ENCODE measurements at places on chromosomes 13 and 19.

- no peak for DNase-seq
Observed at GRCh38 chr19:7662657-7663056, 6.2 kb upstream of the RETN start.

- DNase-seq: no peak
Observed at GRCh38 chr19:55251341-55252081, 7.3 kb downstream of the PPP6R1 start.

DNA sequence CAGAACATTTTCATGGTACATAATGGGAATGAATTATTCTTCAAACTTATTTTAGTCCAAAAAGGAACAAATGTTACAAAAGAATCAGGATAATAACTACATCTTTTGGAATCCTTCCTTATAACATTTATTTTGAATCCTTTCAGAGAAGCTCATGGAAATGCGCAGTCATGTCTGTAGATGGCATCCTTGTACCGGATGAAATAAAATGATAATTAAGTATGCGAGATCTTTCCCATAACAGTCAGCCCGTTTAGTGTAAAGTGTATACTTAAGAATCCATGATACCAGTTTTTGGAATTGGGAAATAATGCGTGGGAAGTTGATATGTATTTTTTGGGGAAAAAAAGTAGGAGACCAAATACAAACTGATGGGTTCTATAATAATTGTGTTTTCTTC is 418.8 kb downstream of the GPC5 start:
- DNase-seq: no peak

- no peak for DNase-seq
Observed at GRCh38 chr13:75687150-75687763, 51.1 kb downstream of the LMO7 start.

- DNase-seq: no peak
Observed at GRCh38 chr13:106052200-106052767, 483.2 kb downstream of the EFNB2 start.

DNA sequence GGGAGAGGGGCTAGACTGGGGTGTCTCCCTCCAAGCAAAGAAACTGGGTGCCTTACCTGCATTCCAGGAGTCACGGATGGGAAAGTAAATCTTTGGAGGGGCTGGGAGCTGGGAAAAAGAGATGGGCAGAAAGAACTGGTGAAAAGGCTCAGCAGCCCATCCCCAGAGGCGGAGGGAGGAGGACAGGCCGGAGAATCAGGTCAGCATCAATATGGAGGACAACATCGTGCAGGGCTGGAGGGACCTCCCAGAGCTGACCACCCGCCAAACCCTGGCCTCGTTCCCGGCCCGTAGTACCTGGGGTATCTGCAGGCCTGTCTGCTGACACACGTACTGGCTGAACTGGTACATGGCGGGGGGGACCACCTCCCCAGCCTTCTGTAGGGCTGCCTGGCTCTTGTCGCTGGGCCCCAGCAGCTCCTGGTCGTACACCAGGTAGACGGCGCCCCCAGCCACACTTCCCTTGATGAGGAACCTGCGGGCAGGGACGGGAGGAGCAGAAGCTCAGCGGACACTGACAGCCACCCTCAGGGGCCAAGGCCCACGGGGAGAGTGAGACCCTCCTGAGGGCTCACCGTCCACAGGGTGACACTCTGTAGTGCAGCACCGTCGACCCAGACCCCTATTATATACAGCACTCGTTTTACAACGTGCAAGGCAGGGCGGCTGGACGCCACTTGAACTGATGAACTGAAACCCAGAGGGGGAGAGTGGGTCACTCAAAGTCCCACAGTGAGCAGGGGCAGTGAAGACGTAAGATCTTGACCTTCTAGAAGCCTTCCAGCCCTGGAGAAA is 830 bp downstream of the MICOS13 start:
- DNase-seq: no peak

- peak; percentile 32 for DNase-seq
Observed at GRCh38 chr19:9323557-9323918, 441 bp upstream of the ZNF559 start.

GRCh38 chr19:7349231-7349591 is 474 bp downstream of the ARHGEF18 start:
- DNase-seq: no peak

DNA sequence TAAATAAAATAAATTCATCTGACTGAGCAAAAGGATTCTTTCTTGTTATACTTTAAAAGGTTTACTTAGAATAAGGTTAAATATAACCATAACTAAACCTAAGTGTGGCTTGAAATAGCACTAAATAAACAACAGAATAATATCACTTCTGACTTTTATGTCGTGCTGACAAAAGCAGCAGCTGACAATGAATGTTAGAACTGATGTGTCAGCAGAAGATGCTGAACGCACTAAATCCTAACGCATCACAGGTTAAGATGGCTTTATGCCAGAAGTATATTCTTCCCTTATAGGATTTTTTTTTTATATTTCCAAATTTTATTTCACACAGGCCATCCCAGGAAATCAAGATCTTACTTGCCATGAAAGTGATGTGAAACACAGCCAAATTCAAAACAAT is 558.3 kb upstream of the NBEA start:
- DNase-seq: no peak

DNA sequence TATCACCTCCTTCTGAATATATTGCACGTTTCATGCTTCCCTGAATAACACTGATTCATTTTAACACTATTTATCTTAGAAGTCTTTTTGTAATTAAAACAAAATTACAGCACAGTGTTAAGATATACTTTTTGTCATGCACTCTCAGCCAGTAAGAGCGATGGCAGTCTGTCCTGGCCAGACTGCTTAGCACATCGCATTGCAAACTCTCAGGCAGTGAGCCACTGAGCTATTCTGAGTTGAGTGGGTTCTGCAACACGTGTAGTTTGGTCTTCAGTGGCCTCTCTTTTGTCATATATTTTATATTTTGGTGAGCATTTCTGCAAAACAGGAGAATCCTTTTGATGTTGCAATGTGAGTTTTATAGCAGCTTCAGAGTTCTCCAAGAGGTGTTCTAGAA is 332.1 kb downstream of the HS6ST3 start:
- no peak for DNase-seq

- DNase-seq: no peak
Observed at GRCh38 chr13:105410602-105411001, 1124.9 kb downstream of the EFNB2 start.

GRCh38 chr19:6038634-6039405 is 60.9 kb upstream of the RANBP3 start:
- DNase-seq: no peak

- DNase-seq: no peak
Observed at GRCh38 chr13:38759390-38759789, 72.5 kb downstream of the FREM2 start.

DNA sequence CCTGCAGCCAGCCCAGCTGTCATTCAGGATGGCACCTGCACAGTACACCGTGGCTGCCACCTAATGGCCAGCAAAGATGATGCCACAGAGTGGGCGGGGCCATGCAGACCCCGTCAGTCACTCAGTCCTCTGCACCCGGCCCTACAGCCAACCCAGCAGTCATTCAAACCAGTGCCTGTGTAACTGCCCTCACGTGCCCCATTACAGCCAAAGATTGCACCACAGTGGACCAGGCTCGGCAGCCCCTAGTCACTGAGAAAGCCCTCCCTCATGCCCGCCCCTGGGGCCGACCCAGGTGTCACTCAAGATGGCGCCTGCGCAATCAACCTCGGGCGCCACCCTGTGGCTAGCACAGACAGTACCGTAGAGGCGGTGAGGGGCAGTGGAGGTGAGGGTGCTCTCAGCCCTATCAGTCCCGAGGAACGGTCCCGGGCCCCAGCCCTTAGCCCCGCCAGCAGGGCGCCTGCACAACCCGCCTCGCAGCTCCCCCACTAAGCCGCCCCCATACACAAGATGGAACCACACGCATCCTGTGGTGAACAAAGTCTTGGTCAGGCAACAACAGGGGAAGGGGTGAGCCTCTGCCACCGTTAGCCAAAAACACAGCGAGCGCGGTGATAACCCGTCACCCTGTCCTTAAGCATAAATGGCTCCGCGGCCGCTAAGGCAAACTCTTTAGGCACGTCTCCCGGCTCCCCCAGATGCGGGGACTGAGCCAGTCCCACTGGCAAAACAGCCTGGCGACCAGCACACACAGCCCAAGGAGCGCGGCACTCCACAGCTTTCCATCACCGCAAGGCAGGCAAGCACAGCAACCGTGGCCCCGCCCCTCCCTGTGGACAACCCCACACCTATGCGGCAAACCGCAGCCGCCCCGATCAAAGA is 2.3 kb downstream of the PEG3 start:
- no peak for DNase-seq

- DNase-seq: no peak
Observed at GRCh38 chr13:91203430-91203829, 144.1 kb upstream of the MIR17HG start.

GRCh38 chr13:39988351-39988750 is 332.9 kb downstream of the COG6 start:
- no peak for DNase-seq

GRCh38 chr19:47760632-47760999 is 15.3 kb downstream of the NOP53 start:
- no peak for DNase-seq

DNA sequence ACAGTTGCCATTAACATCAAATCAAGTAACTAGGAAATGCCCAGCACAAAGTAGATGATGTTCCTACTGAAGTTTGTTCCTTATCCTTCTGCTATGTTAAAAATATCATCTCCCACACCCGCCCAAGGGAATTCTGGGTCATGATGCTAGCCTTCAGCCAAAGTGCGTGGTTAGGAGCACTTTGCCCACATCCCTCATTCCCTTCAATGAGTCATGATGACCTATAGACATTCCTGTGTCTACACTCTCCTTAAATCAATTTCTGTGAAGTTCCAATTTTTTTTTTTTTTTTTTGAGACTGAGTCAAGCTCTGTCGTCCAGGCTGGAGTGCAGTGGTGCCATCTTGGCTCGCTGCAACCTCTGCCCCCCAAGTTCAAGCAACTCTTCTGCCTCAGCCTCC is 17.0 kb downstream of the RXFP2 start:
- DNase-seq: no peak

- no peak for DNase-seq
Observed at GRCh38 chr13:32911506-32911905, 104.7 kb upstream of the KL start.

GRCh38 chr13:43478211-43478610 is 308.6 kb downstream of the ENOX1 start:
- no peak for DNase-seq

- no peak for DNase-seq
Observed at GRCh38 chr19:53621885-53622740, 9.7 kb upstream of the DPRX start.

- DNase-seq: no peak
Observed at GRCh38 chr19:48964205-48965039, 687 bp upstream of the FTL start.

DNA sequence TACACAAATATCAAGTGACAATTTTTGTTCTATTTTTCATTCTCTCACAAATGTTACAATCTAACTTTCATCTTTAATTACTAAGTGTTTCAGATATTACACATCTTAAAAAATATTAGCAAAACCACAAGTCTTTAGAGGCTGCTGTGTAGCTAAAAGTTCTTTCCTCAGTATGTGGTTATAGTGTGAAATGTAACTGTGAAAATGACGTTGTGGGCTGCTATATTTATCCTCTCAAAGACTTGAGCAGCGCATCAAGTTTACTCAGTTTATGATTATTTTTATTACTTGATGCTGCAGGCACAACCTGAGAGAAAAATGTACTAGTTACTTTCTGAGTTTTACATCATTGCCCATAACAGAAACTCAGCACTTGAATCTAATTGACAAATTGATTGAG is 2860.6 kb upstream of the PCDH20 start:
- DNase-seq: no peak

GRCh38 chr13:71303144-71303543 is 563.9 kb downstream of the DACH1 start:
- no peak for DNase-seq

DNA sequence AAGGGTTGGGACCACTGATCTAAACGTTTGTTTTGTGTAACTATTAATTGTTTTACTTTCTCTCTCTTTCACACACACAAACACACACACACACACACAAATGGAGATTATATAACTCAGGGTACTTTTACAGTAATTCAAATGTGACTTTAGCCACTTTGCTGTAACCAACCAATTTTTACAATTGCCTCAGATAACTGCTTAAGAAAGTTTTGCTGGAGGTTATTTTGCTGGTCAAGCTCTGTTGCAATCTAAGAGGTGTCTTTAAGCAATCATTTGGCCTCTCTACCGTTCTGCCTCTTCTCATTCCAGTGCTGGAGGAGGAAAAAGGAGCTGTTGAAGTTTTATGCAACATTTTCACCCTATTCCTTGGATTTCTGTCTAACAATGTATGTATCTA is 63.0 kb downstream of the TBC1D4 start:
- DNase-seq: no peak

DNA sequence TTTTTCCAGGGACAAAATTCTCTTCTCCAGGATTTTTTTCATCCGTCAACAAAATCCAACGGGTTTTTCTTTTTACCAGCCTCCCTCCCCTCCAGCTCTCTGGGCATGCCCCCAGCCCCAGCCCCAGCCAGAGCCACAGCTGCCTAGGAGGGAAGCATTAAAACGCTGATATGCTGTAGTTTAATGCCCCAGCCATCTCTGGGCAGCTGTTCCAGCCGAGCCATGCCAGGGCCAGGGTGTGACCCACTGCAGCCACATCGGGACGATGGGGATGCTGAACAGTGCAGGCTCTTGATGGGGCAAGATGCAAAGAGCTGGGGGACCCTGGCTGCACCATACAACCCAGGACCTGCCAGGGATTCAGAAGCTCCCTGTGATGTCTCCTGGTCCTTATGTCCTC is 32.1 kb downstream of the TSHZ3 start:
- no peak for DNase-seq

DNA sequence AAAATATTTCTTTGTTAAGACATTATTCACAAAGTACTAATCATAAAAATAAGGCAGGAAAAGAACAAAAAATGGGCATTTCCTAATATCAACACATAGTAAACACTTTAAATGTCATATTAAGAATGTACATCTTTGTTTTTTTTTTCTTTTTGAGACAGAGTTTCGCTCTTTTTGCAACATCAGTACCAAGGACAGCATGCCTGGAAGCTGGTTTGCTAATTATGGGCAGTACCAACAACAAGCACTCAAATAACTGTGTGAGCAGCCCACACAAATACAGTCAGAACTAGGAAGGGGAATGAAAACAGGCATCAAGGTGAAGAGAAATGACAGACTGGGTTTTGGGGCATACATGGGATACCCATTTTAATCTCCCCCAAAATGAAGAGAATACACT is 788.0 kb upstream of the SLITRK1 start:
- no peak for DNase-seq
